Activated CD8-positive, alpha-beta memory T cell treated with anti-CD3 and anti-CD28 coated beads for 4 hours (primary cell): ENCODE measurements at places on chromosomes 11 and 22.

GRCh38 chr11:3970108-3970507 lies 114.6 kb downstream of the STIM1 start:
- DNase-seq = no peak

DNA sequence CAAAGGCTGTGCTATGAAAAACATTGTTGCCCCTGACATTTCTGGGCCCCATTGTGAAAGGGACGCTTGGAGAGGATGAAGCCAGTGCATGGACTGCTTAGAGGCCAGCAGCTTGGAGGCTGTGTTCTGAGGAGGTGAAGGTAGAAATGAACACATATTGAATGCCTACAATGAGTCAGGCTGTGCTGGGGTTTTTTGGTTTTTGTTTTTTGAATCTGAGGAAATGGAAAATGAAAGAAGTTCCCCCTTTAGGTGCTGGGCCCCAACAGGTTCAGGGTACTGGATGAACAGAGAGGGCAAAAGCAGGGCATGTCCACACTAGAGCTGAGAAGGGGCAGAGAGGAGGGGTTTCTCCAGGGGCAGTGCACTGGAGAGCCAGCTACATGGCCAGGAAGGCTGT lies 166.1 kb upstream of the API5 start:
- DNase-seq = no peak

DNA sequence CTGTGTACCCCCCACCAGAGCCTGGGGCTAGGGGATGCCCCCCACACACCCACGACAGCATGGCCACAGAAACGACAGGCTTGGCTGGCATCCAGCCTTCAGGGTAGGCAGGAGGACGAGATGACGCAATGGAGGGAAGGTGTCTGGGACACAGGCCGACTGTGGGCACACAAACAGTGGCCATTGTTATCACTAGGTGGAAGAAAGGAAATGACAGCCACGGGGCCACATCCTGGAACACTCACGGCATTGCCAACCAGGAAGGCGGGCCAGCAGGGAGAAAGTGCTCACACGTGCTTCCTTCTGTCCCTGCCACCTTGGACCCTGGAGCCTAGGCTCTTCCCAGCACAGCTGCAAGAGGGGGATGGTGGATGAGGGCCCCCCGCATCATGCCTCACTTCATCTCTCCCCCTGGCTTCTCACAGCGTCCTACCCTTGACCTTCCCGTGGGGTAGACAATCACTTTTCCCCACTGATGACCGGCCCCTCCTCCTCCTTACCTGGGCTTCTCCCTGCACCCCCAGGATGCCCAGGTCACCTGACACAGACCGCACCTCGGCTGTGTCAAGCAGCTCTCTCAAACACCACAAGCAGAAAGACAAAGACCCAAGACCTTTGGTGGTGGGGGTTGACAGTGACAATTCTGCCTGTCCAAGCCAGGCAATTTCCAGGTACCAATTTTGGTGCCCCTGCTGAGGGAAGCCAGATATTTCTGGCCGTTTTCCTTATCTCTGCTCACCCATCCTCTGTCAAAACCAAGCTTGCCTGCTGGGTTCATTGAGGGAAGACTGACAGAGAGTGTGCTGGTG lies 8.6 kb downstream of the PLA2G6 start:
- DNase-seq = peak; percentile 26

- DNase-seq = no peak
Measured at GRCh38 chr11:2834503-2835273, 50.9 kb downstream of the CDKN1C start.

DNA sequence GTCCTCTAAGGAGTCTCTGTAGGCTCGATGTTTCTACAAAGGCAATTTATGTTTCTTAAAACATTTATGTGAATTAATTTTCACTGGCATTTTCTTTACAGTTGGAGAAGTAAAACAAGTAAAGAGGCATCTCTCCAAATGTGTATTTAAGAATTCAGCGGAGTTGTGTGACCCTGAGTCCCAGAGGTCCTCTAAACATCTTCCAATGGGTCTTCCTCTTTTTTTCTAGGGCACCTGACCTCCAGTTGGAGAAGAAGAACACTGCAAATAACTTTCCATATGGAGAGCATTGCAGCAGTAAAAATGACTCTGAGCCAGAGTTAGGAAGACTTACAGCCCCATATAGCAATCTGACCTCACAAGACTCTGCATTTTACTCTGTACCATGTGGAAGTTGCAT lies 480.5 kb upstream of the RAG2 start:
- no peak for DNase-seq

GRCh38 chr11:99351624-99352023 lies 330.9 kb downstream of the CNTN5 start:
- DNase-seq = no peak

DNA sequence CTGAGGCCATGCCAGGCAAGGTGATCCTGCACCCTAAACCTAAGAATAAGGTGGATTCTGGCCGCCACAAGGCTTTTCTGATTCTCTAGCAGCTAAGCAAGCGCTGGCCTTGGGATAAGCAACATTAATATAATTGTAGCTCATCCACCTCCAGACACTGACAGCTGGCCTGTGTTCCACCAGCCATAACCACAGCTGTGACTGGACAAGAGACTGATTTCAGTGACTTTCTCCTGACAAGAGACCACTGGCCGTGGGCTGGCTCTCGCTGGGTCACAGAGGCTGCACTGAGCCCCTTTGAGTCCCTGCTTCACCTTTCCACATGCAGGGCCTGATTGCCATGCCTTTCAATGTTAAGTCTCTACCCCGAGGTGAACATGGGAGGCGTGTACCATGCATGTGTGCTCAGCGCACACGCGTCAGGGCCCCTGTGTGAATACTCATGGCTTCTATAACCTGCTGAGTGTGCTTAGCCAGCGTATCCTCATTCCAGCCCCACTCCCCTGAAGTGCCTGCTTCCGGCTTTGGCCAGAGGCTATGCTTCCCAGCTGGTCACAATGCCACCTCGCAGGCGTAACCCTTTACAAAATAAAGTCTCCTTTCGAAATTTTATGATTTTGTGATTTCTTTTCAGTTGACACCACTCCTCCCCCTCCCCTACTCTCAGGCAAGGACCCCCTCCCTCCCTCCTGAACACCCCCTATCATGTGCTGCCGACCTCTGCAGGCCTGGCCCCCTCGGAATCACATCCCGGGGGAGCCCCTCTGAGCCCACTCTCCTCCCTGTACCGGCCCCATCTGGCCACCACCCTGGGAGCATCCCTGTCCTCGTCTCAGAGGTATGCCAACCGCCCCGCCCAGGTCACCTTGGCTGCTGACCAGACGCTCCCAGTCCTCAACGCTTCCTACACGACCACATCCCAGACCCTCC lies 128.1 kb downstream of the CTTN start:
- no peak for DNase-seq

GRCh38 chr11:5621580-5621979 lies 3.2 kb upstream of the TRIM34 start:
- DNase-seq = no peak

- DNase-seq = no peak
Measured at GRCh38 chr22:35432228-35432905, 32.4 kb downstream of the MCM5 start.

DNA sequence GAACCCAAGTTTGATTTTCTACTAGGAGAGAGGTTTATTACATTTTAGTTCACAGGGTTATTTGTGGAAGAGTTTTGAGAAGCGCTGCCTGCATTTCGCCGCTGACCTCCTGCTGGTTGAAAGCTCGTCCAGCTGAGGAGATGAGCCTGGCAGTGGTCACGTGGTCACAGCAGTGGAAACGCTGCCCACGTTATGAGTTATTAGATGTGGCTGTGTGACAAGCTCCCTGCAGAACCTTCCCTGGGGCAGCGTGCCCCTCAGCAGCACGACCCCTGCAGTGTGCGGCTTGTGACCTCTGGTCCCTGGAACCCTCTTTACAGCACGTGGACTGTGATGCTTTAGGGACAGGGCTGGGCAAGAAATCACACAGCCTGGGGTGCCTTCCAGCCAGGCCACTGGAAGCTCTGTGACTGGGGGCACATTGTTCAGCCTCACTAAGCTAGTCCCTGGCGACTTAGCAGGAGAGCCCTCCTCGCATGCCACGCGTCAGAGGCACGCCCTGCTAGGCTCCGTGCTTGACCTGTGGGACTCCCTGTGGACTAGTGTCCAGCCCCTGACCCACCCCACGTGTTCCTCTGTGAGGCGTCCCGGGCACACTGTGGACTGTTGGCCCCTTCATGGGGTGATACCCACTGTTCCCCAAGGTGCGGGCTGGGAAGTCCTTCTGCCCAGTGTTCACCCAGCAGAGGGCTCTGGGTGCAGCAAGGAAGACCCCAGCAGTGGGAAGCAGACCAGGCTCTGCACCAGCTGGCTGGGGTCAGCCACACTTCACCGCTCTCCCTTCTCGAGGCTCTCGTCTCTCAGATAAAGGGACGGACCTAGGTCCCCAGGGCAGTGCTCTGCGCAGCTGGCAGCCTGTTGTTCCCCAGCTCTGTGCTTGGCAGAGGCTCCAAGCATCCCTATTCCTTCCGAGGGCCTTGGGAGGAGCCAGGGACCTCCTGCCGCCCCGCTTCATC lies 349.5 kb downstream of the TBC1D22A start:
- no peak for DNase-seq

GRCh38 chr22:42937164-42937843 lies 77.6 kb downstream of the PACSIN2 start:
- DNase-seq = no peak

DNA sequence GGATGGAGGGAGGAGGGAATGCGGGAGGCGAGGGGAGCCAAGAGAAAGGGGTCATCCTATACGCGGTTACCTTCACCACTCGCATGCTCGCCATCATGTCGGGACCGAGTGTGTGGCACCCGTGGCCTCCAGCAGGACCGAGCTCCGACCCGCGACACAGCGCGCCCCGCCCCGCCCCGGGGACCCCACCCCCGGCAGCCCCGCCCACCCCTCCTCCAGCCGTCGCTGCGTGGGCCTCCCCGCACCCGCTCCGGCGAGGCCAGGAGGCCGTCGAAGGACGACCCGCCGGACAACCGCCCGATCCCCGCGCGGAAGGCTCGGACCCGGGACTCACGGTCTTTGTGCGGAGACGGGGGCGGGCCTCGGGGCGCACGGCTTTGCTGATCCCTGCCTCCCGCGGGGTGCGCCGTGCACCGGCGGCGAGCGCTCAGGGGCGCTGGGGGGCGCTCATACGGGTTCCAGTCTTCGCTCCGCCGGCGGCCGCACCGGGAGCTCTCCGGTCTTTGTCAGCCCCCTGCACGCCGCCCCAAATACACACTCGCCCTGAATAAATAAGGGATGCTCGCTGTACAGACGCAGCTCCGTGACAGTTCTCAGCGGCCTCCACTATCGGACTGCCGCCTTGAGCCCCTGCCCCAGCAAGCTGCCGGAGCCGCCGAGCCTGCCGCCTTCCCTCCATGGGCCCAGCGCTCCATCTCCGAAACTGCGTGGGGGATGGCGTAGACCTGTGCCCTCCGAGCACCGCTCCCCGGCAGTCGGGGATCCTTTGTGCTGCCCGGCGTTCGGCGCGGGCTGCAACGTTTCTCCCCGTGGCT lies at the start of gene UBE2L6:
Gene UBE2L6 (minus strand): TSS at position 158 of the 815 bp plus-strand sequence. CDS start 61 bp downstream, at position 97.
- DNase-seq = peak; percentile 70

- no peak for DNase-seq
Measured at GRCh38 chr22:31919730-31920129, 24.6 kb upstream of the YWHAH start.

- DNase-seq = no peak
Measured at GRCh38 chr11:39542460-39542859, 1917.0 kb downstream of the LRRC4C start.

DNA sequence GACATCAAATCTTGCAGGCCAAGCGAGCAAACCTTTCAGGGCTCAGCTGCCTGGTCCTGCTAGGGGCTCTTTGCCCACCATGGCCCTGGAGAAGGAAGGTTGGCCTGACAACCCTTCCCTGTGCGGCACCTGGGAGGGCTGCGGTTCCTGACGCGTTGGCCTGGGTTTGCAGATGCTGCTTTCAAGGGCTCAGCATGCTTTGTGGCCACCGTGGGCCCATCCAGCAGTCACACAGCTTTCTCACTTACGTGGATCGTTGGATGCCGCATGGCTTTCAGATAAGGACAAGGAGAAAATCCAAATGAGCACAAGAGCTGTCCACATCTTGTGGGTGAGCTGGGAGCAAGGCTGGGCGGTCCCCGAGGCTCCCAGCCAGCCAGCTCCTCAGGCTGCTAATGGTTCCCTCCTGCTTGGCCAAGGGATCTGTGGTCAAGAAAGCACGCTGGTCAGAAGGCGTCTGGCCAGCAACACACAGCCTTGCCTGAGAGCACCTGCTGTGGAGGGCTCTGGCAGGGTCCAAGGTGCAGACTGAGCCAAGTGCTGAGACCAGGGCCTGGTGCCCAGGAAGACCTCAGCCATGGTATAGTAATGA lies 8.2 kb downstream of the C11orf24 start:
- no peak for DNase-seq

DNA sequence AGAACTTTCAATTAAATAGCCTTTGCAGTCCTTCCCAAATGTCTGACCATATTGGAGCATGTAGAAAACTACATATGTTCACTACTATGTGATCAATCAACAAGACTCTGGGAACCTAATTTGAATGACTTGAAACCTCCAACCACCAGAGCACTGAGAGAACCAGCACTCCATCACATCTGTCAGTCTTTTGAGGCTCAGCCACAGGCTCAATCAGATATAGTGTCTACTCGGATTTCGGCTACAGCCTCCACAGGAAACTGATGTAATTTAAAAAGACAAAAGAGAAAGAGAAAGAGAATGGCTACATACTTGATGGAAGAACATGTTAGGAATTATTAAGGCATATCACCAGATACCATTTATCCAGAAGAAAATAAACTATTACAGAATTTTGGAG lies 859.0 kb downstream of the FAM181B start:
- DNase-seq = no peak

- no peak for DNase-seq
Measured at GRCh38 chr11:67628710-67629385, 889 bp downstream of the NUDT8 start.

DNA sequence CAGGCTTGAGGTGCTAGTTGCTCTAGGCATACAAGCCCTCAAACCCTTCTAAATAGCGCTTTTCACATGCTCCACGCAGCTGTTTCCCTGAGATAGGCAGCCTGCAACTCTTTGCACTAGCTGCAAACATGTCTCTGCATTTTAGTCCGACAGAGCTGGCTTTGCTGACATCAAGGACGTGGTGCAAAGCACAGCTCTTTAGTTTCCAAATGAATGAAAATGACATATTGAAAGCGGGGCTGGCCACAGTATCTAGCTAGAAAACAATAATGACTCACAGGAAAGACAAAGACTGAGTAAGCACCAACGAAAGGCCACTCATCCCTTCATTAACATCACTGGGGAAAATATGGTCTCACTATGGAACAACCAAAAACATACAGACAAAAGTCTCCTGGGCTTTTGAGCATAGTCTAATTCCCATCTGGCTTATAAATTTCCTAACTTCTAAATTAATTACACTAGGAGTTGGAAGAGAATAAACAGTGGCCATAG lies 15.3 kb upstream of the ZC3H12C start:
- no peak for DNase-seq

DNA sequence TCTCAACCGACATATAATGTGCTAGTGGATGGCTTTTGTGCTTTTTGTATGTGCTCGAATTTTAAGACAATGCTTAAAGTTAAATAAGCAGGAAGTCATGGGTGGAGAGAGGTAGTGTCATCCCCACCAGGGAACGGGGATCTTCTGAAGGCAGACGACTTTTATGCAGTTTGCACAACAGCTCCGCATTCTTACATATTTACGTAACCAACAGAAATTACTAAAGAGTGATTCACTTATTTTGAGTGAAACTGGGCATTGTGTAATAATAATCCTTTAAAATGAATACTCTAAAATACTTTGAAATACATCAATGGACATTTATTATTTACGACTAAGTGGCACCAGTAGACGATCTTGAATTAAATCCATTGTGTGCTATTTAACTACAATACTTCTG lies 305.1 kb downstream of the CNTN5 start:
- no peak for DNase-seq
